NCI-H524 (cell line): ENCODE measurements at places on chromosomes 7 and 10.

- DNase-seq: no peak
Measured at GRCh38 chr10:28800144-28800543, 122.8 kb downstream of the BAMBI start.

GRCh38 chr7:97094284-97094930, 23.1 kb upstream of the SDHAF3 start:
- DNase-seq: no peak

DNA sequence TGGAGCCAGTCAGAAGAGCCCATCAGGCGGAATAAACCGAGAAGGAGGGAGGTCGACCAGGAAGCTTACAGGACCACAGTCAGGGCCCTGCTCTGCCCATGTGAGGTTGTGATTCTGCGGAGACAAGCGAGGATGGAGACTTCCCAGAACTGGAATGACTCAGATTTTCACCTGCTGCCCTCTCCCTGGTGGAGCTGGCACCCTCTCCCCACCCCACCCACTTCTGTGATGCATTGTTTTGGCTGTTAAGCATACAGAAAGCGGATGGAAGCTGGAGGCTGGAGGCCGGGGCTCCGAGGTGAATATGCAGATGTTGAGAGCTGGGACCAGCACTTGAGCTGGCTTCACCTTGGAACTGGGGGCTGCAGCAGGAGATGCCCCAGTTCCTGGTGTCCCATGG, 57.4 kb downstream of the NPTX2 start:
- no peak for DNase-seq

DNA sequence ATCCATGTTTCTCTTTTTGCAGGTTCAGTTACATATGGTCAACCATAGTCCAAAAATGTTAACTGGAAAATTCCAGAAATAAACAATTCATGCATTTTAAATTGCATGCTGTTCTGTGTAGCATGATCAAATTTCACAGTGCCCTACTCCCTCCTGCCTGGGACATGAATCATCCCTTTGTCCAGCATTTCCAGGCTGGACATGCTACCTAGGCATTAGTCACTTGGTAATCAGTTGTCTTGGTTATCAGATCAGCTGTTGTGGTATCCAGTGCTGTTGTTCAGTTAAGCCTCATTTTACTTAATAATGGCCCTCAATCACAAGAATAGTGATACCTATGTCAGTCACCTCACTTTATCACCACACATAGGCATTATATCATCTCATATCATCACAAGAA, 7.3 kb upstream of the PNLIP start:
- no peak for DNase-seq

- DNase-seq: no peak
Measured at GRCh38 chr10:106682175-106682574, 482.3 kb downstream of the SORCS1 start.
